ENCODE measurements at places on chromosomes 5 and 9. TPM values are rescaled to one million over a fixed set of nuclear protein-coding genes. Genes with fewer than 3 reads are reported as not detected.

The FBXO4 gene
- 5.6 TPM for total RNA-seq

The CCDC107 gene
- 6.6 TPM for total RNA-seq

The IL4 gene
- total RNA-seq, result not detected

The DND1 gene
- total RNA-seq, result 1.8 TPM

The TRPM6 gene
- 1.5 TPM for total RNA-seq

The GRIN1 gene
- total RNA-seq, result 0.49 TPM

The RHOBTB3 gene
- total RNA-seq, result 194 TPM

The PCDHA4 gene
- not detected for total RNA-seq

The SLC9A3 gene
- total RNA-seq, result 2.5 TPM

The RANBP6 gene
- total RNA-seq, result 23.4 TPM

The FAM174A gene
- total RNA-seq, result 11.4 TPM

The FRMPD1 gene
- 6.5 TPM for total RNA-seq

The BRIX1 gene
- total RNA-seq, result 145 TPM

The LRRC70 gene
- 0.68 TPM for total RNA-seq

The PGM5 gene
- 113 TPM for total RNA-seq

The RASEF gene
- 12.6 TPM for total RNA-seq

The TEX48 gene
- not detected for total RNA-seq
